Stimulated activated CD4-positive, alpha-beta T cell treated with anti-CD3 and anti-CD28 coated beads, Interleukin-2, amount 100 ng/mL, for 4 hours (primary cell): ENCODE measurements at places on chromosomes 7 and 10.

GRCh38 chr7:69754476-69754875, 156.2 kb downstream of the AUTS2 start:
- DNase-seq: no peak

DNA sequence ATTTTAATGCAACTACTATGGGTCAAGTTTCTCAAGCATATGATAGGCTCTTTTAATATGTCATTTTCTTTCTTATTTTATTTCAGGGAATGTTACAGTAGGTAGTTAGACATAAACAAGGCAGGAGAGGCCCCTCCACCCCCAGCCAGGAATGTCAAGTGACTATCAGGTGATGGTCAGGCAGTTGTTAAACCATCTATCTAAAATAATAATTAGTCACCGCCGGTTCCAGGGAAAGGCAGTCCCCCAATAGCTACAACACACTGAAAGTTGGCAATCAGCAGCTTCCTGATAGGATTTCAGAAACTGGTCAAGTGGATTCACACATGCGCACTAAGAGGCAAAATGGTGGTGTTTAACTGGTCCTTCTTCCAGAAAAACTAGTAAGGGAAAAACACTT, 9.3 kb downstream of the OLAH start:
- no peak for DNase-seq

DNA sequence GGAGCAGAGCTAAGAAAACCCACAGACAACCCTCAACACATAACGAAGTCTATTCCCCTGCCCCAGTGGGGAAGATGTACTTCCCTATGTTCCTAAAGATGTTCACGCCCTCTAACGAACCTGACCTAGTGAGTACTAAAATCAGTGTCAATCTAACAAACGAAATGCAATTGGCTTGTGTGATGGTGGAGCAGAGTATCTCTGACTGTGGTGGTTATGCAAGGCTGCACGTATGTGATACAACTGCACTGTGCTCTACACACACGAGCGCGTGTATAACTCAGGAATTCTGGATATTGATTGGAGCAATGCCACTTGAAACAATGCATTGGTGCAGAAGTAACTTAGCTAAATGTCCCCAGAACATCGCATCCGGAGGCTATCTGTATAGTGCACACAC, 1.3 kb downstream of the ANKRD16 start:
- DNase-seq: no peak

DNA sequence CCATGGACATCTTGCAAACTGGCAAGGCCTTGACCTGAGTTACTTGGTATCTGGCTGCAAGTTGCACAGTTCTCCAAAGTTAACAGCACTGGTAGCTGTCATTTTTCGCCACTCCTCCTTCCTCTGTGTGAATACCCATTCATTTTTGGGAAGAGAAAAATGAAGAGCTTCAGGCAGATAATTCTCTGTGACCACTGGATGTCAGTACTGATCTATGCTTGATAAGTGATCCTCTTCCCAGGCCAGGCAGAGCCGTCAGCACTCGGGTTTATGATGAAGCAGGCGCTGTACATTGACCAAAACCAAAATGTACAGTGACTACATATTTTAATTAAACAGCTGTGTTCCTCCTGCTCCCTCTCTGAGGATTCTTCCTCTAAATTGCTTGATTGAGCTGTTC, 55.9 kb upstream of the PDZD8 start:
- DNase-seq: no peak

DNA sequence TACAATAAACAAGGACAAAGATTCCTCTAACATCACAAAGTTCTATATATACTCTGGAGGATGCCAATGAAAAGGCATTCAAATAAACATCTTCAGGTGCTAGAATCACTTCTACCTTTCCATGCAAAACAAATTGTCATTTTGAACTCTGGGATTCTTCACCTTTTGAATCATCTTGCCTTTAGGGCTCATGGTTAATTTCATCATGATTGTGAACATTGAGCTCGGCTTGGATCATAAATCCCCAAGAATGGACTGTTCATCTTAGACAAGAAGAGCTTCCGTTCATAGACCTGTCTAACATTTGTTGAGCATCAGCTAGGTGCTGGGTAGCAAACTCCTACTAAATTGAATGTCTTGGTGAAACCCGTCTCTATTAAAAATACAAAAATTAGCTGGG, 212.2 kb downstream of the TNS3 start:
- no peak for DNase-seq

- DNase-seq: no peak
Observed at GRCh38 chr7:39666562-39666961, 43.2 kb downstream of the RALA start.

GRCh38 chr7:80719261-80719660, 80.8 kb downstream of the CD36 start:
- DNase-seq: no peak

DNA sequence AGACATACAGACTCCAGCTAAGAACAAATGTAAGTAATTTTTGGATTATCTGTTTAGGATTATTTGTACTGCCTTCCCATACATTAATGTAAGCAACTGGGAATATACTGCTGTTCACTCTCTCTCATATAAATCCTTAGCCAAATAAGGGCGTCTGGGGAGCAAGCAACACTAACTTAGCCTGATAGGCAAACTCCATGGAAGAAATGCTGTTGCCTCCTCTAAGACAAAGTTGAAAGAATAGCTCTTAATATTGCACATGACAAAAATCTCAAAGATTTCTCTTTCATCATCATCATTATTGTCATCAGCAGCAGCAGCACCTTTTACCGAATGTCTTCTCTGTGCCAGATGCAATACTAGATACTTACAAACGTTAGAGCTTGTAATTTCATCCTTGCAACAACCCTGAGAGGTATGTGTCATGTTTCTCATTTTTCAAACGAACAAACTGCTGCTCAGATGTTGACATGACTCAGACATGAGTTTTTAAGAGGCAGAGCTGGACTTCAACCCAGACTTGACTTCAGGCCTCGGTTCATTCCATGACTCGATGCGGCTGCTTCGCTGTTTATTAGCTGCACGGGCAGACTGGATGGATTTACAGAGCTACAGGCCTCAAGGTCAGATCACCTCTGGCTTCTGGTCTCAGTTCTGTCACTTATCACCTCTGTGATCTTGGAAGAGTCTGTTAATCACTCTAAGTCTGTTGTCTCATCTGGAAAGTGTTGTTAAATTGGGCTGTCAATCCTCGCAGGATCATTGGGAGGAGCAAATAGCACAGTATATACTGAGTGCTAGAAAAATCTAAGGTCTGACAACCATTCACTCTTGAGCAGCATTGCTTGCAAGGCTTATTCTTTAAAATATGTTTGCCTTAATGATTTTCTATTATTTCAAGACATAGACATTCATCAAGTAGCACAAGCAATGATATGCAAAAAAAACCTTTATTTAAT, 126.3 kb upstream of the CELF2 start:
- no peak for DNase-seq

GRCh38 chr7:73834626-73835191, 3.9 kb downstream of the CLDN4 start:
- no peak for DNase-seq

DNA sequence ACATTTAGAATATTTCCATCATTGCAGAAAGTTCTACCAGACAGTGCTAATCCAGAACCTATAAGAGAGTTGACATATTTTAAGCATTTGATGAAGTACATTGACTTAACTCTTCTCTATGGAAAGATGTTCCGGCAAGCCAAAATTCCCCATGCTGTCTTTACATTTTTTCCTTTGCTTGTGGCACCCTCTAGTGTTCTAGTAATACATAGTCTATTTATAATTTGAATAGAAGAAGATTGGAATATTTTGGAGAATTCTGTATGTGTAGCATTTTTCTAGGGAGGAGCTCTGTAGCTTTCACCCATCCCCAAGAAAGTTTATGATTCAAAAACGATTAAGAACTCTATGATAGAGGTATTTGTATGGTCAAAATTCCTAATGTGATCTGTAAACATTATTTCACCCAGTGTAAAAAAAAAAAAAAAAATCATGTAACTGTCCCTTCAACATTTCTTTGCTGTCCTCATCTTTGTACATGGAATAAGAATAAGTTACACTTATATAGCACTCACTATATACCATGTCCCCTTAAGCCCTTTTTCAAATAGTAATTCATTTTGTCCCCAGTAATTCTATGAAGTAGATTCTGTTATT, 33.2 kb downstream of the NRF1 start:
- DNase-seq: no peak

GRCh38 chr7:25124465-25125136, 459 bp downstream of the CYCS start:
- peak; percentile 7 for DNase-seq

GRCh38 chr7:16730937-16731336, 22.6 kb upstream of the TSPAN13 start:
- DNase-seq: no peak

DNA sequence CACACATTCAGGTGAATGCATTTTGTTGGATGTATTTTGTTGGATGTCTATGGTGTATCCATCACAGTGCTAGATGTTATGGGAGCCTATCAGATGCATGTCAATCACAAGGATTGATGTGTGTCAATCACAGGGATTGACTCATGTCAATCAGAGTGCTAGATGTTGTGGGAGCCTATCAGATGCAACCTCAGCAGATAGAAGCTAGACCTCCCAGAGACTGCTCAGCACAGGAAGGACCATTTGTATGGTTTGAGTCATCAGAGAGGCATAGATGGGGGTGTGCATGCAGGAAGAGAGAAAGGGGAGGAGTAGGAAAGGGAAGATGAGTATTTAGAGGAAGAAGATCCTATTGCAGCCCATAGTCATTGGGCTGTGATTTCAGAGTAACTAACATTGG, 48.3 kb upstream of the PITRM1 start:
- DNase-seq: no peak

- DNase-seq: no peak
Observed at GRCh38 chr10:46546591-46547540, 9.6 kb downstream of the GPRIN2 start.

DNA sequence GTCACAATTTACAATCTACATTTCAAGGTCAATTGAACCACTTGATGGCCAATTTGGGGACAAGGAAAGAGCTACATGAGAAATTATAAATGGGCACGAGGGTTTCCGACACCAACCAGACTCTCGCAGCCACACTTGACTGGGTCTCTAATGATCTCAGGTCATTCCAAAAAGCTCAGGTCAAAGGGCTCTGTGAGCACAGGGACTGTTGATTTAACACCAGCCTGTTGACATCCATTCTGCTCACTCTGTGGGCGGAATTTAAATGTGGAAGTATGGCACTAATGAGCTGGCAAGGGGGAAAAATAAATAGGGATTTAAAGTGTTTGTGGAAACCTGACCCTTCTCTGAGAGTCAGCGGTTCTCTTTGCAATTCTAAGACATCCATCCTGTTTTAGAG, 810.7 kb upstream of the AUTS2 start:
- DNase-seq: no peak

GRCh38 chr7:140031364-140031763, 31.4 kb downstream of the PARP12 start:
- no peak for DNase-seq

GRCh38 chr7:39621261-39621660, 2.1 kb upstream of the RALA start:
- no peak for DNase-seq

DNA sequence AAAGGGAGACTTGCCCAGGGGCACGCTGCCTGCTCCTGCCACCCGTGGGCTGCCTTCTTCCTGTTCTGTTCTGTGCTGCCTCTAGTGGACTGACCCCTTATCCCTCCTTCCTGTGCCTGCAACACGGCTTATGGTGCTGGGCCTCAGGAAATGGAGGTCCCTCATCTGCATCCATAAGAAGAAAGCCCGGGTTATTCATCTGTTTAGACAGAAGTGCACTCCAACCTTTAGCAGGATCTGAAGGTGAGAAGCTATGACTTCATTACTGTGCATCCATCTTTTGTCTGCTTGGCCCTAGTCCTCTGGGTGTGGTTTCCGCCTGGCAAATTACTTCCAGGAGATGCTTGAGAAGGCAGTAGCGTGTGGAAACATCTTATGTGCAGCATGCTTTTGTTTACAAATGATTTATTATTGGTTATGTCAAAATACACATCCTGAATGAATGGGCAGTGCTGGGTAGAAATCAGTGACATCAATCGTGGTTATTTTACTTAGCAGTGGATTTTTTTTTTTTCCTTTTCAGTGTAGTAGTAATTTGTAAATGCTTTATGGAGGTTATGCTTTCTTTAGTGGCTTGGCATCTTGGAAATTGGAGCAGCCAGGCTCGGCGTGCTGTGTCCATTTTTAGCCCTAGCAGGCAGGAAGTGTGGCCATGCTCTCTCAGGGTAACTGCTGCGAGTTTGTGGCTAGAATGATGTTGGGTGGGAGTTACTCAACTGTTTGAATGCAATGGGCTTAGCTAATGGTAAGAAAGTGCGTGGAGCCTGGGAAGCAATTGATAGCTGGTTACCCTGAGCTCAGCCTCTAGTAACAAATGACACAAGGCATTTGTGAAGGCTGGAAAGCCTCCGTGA, 12.7 kb downstream of the PTPRE start:
- DNase-seq: no peak

GRCh38 chr7:101819183-101819582, 1.8 kb downstream of the CUX1 start:
- no peak for DNase-seq

GRCh38 chr7:99381664-99382075, 7.1 kb downstream of the ARPC1B start:
- DNase-seq: no peak

DNA sequence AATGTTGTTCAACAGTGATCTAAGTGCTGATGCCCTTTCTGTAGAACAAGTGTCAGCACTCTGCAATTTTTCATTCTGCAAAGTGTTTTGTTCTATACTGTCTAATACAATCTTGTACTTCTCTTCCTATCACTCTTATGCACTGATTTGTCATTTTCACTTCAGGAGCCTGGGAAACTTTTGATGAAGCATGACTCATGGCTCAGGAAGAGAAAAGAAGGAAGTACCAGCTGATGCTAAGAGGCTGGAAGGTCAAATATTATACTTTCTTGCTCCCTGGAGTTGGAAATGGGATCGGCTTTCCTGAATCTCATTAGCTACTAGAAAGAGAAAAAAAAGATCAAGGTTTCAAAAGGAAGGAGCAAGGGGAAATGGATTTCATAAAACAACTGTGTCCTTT, 45.8 kb downstream of the DGKI start:
- DNase-seq: no peak

DNA sequence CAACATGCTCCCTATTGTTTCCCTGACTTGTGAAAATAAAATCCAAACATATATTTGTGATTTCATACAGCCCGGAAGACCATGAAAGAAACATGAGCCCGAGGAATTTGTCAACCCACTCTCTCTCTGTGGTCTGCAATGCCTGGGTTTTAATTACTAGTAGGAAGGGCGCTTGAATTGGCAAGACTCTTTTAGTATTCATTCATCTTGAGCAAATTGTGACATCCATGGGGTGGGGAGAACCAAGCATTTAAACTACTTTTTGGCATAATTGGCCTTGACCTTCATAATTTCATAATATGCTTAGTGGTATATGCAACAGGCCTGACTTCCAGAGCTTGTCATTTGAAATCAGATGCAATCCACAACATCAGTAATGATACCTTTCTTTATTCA, 142.4 kb upstream of the BMPER start:
- no peak for DNase-seq

DNA sequence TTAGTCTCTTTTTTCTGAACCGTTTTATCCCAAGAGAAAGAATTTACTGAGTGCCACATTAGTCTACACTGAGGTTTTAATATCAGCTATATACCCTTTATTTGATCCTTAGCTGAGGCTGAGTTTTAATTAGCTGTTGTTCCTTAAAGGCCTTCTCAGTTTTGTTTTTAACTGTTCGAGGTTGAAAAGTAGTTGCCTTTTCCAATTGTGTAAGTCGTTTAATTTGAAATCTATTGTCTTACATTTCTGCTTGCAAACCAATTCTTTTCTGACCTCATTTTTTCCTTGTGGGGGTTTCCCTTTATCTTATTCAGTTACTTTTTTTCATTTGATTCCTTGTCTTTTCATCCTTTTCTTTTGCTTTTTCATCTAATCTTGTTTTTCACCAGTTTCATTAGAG, 30.8 kb downstream of the UMAD1 start:
- no peak for DNase-seq

- DNase-seq: no peak
Observed at GRCh38 chr7:80088705-80089104, 45.9 kb upstream of the GNAI1 start.
